Stimulated activated CD8-positive, alpha-beta memory T cell treated with anti-CD3 and anti-CD28 coated beads, Interleukin-12 subunit alpha, Interleukin-12 subunit beta, amount 100 ng/mL, for 4 hours (primary cell): ENCODE measurements at places on chromosomes 7 and 10.

- DNase-seq, result no peak
These were observed 328.0 kb upstream of the POT1 start for GRCh38 chr7:125257617-125258016.

GRCh38 chr10:52313256-52313932, 687 bp upstream of the DKK1 start:
- no peak for DNase-seq

GRCh38 chr7:85522070-85522469, 335.2 kb upstream of the SEMA3D start:
- no peak for DNase-seq

GRCh38 chr10:86652361-86653202, 1.8 kb upstream of the OPN4 start:
- no peak for DNase-seq

GRCh38 chr10:125799451-125800182, 23.4 kb downstream of the UROS start:
- no peak for DNase-seq

GRCh38 chr7:151242159-151243044, 6.1 kb downstream of the SMARCD3 start:
- DNase-seq, result no peak

- DNase-seq, result no peak
These were observed 102.3 kb upstream of the STK17A start for GRCh38 chr7:43480581-43480980.

DNA sequence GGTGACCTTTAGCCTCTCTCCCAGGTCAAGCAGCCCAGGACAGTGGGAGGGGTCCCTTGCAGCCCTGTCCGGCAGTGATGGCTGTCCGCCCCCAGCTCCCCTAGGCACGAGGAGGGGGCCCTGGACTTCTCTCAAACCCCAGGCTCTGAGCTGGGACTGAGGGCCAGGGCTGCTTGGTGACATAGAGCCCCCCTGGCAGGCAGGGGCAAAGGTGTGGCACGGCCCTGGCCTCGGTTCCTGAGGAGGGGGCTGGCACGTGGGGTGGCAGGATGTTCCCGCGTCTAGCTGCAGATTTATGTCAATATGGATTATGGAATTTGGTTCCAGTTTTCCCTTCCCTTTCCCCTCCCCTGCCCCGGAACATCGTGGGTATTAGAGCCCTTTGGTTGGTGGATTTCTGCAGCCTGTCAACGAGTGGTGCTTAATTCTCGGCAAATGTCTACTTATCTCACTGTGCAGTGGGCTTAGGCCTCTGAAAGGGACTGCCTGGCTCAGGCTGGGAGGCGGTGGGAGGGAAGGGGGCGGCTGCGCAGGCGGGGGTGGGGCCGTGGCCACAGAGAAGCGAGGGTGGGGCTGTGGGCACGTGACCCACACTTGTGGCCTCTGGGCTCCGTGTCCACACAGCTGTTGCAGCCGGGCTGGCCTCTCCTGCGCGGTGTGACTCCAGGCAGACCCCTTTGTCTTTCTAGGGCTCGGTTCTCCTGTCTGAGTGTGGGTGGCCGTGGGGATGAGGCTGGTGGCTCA, 19.3 kb downstream of the UNCX start:
- DNase-seq, result no peak

DNA sequence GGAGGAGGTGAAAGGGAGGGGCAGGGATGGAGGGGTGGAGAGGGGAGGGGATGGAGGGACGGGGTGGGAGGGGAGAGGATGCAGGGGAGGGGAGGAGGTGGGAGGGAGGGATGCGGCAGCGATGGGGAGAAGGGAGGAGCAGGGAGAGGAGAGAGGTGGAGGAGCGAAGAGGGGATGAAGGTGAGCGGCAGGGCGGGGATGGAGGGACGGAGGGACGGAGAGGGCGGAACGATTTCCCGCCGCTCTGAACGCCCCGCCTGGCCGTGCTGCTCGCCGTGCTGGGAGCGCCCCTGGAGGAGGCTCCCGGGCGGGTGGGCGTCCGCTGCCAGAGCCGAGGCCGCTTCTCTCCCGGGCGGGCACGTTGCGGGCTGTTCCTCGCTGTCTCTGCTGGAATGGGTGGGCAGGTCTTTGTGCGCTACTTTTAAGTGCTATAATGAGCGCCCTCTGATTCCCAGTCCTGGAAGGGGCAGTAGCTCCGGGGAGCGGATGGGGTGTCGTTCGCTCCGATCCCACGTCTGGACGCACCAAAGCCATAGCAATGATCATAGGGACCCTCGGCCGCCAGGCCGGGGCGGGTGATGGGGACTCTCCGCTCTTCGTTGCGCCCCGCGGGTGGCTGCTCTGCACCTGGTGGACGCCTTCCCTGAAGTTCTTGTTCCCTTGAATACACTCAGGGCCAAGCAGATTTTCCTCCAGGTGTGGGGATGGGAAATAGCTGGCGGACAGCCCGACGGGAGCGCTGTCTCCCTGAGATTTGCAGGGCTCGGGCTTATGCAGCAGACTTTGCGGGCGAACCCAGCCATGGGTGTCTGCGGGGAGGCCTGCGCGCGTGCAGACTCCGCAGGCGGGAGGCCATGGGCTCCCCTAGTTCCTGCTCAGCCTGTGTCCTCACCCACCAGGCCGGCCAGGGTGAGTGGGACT, 81.1 kb upstream of the CPXM2 start:
- DNase-seq, result no peak

DNA sequence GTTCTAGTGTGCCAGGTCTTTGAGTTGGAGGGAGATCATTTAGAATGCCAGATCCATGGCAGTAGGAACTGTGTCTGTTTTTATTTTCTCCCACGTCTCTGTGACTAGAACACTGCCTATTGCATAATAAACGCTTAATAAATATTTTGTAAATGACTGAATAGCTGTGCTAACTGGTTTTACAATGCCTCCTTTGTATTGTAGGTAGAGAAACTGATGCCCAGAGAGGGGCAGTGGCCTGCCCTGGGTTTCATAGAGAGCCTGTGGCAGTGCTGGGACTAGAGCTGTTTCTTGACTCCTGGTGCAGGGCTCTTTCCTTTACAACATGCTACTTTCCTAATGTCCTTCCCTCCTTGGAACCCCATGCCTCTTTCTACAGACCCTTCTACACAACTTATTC, 2.5 kb downstream of the TAS2R5 start:
- DNase-seq, result no peak
